Central memory CD8-positive, alpha-beta T cell (primary cell): ENCODE measurements at places on chromosomes 7 and 10.

GRCh38 chr7:106063024-106063423 lies 49.1 kb downstream of the SYPL1 start:
- DNase-seq: no peak

DNA sequence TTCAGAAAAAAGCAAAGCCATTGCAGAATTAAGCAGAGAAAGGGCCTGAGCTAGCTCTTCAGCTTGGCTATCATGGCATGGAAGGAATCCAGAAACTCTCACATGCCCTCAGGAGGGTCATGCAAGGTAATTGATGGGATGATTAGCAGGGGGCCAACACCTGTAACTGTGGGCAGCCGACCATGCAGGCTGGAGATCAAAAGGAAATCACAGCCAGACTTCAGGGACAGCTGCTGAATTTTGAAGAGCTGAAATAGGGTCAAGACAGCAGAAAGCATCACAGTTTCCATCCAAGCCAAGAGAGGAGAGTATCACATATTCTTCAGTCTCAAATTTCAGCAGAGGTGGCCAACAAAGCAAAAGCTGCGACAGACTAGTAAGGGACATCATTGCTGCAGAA lies 239.6 kb upstream of the STEAP1 start:
- no peak for DNase-seq

DNA sequence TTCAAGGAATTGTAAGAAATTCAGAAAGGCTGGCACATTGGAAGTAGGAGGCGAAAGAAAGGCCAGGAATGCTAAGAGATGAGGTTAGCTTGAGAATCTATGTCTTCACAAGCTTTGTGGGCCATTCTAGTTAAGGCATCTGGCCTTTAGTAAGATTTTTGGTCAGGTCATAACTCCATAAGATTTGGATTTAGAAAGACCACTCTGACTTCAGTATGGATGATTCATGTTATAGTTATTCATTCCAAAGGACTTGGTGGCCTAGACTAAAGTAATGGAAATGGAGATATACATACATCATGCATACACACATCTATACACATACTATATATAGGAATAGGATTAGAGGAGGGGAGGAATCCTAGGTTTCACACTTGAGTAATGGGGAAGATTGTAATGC lies 77.5 kb downstream of the SEPTIN7 start:
- no peak for DNase-seq

- no peak for DNase-seq
These were observed 207.5 kb downstream of the PAXIP1 start for GRCh38 chr7:154795437-154795836.

- DNase-seq: no peak
These were observed 482.5 kb upstream of the AUTS2 start for GRCh38 chr7:69115788-69116187.

- DNase-seq: no peak
These were observed 7.1 kb upstream of the UNCX start for GRCh38 chr7:1225441-1226185.

DNA sequence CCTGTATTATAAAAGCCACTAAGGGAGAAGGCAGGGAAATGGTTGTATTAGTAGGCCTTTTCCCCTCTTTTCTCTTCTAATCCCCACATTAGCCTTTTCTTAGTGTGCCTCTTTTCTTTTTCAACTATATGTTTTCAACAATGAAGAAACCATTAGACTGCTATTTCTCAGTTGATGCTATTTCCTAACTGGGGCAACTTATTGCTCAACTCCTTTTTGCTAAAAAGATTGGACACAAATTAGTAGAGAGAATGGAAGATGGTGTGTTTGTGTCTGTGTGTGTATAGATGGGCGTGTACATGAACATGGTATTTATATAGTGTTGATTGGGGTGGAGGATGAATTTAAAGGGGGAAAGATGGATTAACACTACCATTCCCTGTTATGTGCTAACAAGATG lies 28.4 kb downstream of the TBC1D12 start:
- no peak for DNase-seq
